CD4-positive, alpha-beta T cell treated with Interleukin-4 for 1 hour (primary cell): ENCODE measurements at places on chromosomes 6 and 20.
A peak's percentile ranks its signal among the peaks of the same experiment; 100 is the strongest.

DNA sequence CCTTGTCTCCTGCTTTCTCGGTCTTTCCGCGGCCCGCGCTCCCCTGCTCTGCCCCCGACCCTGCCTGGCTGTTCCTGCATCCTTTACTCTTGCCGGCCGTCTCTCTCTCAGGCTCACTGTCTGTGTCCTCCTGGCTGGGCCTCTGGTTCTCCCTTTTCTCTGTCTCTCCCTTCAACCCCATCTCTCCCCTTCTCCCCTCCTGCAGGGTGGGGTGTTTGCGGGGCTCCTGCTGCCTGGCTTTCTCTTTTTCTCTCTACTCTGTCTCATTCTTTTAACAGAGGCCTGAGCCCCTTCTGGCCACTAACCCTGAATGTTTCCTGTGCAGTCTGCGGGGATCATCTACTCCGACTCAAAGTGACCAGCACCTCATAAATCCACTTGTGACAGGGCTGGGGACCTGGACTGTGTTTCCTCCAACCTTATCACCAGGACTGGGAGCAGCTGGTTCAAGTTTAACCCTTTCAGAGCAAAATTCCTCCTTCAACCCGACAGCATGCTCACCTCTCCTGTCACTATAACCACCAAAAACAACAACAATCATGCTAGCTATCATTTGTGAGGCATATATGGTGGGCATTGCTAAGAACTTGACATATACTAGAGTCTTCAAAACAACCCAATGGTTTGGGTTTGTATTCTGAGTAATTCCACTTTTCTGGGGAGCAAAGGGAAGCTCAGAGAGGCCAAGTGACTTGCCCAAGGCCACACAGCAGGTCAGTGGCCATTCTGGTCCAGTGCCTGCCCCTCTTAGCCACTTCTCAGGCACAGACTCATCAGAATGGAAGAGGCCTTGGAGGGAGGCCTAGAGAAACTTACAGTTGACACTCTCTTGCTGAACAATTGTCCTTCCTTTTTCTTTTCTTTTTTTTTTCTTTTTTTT, 811 bp upstream of the RSPO4 start:
- no peak for DNase-seq

DNA sequence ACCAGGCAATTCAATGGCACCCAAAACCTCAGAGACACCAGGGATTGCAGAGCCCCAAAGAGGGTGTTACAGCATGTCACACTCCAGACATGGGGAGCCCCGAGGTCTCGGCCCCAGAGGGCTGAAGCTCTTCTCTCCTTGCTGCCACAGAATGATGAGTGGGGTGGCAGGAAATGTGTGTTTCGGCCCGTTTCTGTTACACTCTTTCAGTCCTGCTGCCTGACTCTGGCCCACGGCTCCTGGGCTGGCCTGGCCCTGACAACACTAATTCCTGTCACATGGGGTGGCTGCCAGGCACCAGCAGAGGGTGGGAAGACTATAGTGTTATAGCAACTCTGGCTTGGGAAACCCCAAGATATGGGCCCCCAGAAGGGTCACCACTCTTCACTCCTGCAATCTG, 183.6 kb downstream of the KHDRBS2 start:
- no peak for DNase-seq

GRCh38 chr6:34248198-34248726, 544 bp downstream of the SMIM29 start:
- DNase-seq: peak; percentile 68

DNA sequence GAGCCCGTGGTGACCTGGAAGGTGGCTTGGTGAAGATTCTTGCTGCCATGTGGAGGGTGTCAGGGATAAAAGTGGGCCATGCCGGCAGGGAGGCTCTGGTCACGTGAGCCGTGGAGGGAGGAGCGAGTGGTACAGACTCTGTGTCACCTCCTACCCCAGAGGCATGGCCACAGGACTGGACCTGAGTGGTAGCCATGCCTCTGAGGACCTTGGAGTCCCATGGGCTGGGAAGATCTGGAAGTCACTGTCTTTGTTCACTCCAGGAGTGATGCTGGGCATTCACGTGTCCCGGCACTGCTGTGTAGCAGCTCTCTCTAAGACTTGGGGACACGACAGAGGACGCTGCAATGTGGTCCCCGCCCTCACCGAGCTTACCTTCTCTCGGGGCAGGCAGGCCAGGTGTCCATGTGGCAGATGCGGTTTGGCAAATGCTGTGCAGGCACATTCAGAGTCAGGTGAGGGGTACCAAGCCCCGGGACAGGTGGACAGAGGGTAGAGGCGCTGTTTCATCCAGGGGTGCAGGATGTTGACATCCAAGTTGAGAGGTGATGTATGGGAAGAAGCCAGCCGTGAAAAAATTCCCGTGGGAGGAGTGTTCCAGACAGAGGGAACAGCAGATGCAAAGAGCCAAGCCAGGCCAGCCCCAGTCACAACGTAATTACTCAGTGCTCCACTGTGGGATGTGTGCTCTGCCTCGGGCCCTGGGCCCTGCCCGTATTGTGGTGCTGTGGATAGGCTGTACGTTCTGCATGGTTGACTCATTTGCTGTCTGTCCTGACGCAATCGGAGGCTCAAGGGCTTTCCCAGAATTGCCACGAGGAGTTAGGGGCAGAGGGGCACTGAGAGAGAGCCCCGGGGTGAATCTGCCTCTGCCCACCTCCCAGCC, 307.8 kb downstream of the TAF4 start:
- DNase-seq: no peak

DNA sequence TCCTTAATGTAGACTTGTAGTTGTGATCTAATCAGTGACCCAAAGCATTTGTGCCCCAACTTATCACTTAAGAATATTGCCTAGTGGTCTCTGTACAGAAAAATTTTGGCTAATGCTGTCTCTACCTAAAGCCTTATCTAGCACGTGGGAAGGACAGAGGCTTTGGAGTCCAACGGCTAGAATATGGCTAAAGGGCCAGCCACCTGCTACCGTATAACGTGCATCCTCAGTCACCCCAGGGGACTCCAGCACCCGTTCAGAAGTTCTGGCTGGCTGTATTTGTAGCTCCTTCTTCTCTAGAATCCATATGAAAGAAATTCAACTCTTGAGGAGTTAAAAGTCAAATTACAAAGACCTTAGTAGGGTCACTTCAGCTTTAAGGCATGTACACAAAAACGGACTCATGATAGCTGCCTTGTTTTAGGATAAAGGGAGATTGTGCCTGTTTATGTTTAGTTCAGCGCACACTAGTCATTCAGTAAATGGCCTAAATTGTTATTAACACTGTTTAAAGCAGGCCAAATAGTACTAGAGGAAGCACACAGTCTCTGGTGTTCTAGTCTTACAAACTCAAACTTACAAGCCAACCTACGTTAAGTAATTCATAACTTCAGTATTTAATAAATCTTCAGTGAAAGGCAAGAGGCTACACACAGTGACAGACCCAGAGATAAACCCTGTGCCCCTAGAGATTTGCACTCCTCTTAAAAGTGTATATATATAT, 407.5 kb upstream of the PLCB4 start:
- DNase-seq: no peak

- no peak for DNase-seq
Observed at GRCh38 chr6:157343732-157344131, 20.4 kb upstream of the TMEM242 start.
